ENCODE measurements at places on chromosomes 16 and 17.

GRCh38 chr16:85527767-85528297 is 85.3 kb upstream of the GSE1 start:
- no peak for DNase-seq

GRCh38 chr17:40369923-40370322 is 5.4 kb upstream of the GJD3 start:
- no peak for DNase-seq

GRCh38 chr16:17287166-17287800 is 183.5 kb downstream of the XYLT1 start:
- peak; percentile 9 for DNase-seq

DNA sequence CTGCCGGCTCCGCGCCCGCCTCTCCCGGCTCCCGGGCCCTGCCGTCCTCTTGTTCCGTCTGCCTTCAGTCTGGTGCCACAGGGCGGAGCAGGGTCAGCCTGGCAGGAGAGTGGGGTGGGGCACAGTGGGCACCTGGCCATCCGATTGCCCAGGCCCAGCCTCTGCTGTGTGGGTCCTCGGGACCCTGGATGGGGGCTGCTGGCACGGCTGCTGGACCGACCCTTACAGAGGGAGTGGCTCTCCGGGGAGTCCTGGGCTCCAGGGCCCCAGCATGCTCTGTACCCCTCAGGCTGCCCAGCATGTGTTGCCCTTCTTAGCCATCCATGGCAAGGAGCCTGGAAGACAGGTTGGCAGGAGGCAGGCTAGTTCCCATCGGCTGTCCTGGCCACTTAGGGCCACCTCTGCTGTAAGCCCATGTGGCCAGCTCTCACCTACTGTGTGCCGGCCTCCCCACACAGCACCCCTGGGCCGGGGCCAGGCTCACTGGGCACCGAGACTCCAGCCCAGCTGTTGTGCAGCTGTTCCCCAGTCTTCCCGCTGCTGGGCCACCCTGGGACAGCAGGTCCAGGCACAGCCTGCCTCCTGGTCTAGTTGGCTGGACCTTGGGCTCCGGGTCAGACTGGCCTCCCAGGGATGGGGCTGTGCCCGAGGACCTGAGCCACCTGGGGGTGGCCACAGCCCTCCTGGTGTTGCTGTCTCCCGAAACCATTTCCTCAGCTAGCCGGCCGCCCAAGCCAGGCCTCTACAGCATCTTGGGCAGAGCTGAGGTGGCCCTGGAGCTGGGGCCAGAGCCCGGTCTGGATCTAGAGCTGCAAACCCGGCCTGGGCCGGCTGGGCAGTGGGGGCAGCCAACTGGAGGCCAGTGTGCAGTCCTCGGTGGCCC is 24.9 kb downstream of the BAHCC1 start:
- DNase-seq, result peak; percentile 64

- no peak for DNase-seq
Observed at GRCh38 chr16:68473358-68474070, 25.2 kb upstream of the SMPD3 start.

DNA sequence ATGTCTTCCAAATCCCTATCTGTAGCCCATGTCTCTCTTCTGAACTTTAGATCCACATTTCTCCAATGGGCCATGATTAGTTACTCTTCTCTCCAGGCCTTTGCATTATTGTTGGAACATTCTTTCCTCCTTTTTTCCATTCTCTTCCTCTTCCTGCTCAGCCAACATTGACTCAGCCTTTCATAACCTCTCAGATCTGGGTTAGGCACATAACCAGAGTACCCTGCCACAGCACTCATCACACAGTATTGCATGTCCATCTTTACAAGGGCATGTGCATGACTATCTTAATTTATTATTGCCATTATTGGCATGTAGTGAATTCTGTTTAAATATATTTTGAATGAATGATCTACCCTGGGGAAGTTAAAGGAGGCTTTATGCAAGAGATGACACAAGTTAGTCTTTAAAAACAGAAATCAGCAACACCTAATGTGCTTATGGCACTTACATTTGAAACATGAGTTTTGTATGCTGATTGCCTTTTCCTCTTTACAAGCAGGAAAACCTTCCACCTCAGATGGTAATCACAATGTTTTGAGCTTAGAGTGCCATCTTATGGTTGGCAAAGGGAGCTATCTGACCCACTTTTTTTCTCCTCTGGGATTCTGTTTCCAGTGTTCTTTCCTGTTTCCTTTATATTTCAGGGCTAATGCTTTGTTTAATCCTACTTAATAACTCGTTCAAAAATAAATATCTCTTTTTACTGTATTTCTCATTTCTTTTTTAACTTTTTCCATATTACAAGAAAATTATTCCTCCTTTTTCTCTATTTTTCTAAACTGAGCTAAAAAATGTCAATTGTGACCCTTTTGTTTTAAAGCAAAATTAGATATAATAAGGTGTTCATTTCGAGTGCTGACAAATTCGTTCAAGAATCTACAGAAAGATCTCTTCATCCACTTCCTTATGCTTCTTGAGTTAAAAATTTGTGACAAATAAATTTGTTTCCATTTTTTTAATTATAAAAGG is 151.0 kb upstream of the RBL2 start:
- DNase-seq, result peak; percentile 60

DNA sequence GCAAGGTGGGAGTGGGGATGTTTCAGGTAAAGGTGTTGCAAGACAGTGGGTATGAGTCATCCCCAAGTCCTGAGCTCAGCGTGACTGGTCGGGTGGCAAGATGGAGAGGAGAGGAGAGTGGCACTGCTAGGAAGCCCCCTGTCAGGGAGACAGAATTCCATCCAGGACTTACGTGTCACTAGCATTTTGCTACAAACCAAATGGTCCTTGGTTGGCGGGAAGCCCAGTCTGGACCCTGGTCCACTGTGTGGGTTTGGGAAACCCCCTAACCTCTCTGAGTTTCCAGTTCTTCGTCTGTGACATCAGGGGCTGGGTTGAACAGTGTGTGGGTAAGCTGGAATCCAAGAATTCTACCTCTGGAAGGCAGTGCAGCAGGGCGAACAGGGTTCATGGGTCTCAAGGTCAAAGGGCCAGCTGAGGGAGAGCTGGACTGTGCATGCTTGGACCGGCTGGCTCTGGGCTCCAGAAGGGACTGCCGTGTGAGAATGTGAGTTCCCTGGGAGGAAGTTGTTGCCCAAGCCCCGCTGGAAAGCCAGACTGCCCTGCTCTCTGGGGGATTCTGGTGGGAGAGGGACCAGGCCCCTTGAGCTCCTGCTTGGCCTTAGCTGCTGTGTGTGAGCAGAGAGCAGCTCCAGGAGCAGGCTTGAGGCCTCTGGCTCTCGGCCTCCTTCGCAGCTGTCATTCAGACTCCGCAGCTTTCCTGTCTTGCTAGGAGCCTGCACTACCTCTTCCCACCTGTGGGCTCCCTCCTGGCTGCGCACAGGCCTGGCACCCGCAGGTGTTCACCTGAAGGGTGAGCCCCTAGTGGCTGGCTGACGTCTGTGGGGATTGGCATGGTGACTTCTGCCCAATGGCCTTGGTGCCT is 84.6 kb downstream of the NT5M start:
- DNase-seq, result no peak

DNA sequence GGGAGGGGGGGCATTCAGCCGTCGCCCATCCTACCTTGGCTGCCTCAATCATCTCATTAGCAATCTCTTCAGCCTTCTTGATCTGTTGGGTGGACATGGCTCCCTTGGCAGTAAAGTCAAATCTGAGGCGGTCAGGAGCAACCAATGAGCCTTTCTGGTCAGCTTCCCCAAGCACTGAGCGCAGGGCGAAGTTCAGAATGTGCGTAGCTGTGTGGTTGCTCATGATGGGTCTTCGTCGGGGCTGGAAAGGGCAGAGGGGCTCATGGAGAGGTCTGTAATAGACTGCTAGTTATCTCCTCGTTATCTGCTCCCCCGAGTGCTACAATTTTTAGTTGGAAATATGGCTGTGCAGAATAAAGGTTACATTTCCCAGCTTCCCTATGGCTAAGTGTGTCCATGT is 7.2 kb upstream of the EXOSC6 start:
- no peak for DNase-seq

GRCh38 chr17:82275326-82275725 is 1.8 kb upstream of the CSNK1D start:
- DNase-seq, result no peak

DNA sequence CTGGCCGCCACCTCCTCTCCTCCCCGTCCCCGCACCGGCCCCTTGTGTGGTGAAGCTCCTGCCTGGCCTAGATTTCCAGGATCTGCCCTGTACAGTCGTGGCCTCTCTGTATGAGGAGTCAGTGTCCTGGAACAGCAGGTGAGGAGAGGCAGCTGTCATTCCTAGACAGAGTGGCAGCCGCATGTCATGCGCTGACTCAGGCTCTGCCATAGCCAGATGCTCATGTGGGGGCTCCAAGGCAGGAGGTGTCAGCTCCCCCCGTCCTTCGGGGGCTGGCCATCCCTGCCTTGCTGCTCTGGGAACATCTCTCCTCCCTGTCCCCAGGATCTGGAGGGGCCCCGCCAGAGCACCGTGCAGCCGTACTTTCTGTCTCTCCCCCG is 60.4 kb downstream of the BAIAP2 start:
- no peak for DNase-seq

GRCh38 chr17:49887086-49887743 is 39.3 kb upstream of the TAC4 start:
- no peak for DNase-seq

DNA sequence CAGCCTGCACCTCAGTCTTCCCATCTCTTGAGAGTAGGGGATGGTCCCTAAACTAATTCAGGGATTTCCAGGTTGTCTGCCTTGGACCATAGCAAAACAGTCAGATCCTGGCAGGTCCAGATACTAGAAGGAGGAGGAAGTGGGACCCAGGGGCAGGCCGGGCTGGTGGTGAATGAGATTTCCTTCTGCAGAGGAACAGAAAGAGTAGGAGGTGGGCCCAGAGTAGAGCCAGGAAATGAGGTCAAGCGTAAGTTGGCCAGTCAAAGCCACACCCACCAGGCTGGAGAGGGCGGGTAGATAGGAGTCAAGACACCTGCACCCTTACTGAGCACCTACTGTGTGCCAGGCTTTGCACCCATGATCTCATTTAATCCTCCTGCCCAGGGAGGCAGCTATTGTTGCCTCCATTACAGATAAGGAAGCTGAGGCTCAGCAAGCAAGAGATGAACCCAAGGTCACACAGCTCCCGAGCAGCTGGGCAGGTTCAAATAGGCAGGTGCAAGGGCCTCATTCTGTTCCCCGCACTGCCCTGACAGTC is 2.6 kb downstream of the CDH5 start:
- DNase-seq, result no peak

GRCh38 chr17:45681706-45682105 is 102.4 kb upstream of the CRHR1 start:
- DNase-seq, result no peak

- DNase-seq, result no peak
Observed at GRCh38 chr16:13397126-13397525, 495.7 kb downstream of the SHISA9 start.

DNA sequence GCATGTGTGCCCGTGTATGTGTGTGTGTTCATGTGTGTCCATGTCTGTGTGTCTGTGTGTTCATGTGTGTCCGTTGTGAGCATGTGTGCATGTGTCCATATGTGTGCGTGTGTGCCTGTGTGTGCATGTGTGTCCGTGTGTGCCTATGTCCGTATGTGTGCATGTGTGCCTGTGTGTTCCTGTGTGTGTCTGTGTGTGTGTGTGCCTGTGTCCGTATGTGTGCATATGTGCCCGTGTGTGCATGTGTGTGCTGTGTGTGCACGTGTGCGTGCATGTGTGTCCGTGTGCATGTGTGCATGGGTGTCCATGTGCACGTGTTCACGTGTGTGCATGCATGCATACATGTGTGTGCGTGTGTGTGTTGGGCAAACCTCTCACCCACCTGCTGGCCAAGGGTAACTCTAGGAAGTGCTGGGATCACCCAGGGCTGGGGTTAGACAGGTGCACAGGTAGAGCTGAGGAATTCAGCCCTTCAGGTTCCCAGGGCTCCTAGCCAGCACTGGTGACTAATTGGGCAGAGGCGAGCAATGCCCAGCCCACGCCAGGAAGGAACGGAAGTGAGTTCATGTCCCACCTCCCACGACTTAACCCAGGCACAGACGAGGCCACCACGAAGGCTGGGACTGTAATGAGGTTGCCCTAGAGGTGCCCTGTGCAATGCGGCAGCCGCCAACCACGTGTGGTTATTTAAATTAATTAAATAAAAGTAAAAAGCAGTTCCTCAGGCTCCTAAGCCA is 8.2 kb upstream of the CSNK1D start:
- DNase-seq, result no peak

DNA sequence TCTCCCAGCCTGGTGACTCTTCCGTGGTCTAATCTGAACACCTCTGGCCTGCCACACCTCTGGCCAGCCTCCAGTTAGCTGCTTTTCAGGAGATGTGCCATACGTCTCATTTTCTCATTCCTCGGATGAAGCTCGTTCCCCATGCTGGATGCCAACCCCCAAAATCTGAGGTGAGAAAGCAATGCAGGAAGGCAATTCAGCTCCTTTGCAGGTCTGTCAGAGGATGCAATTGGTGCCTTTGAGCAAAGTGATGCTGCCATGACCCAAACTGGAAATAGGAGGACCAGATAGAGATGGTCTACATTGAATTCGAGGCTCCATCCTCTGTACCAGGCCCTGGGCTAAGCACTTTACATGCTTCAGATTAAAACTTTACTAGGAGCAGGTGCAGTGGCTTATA is 11.0 kb upstream of the CUEDC1 start:
- DNase-seq, result no peak

DNA sequence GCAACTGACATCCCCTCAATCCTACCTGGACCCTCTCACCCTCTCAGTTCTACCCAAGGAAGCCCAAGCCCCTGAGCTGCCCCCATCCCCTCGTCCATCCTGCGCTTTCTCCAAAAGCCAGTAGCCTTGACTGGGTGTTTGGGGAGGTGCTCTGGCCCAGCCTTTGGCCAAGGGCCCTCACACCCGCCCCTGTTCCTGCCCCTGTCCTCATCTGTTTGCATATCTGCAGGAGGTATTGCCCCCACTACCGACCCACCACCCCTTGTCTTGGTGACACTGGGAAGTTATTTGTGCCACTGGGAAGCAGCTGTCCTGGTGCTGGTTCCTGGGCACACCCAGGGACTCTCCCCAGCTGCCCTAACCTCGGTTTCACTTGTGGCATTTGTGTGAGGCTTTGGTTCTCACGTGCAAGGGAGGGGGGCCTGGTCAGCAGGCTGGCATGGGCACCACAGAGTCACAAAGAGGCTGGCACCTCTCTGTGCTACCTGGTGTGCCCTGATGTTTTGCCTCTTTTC is 75.3 kb downstream of the MRC2 start:
- no peak for DNase-seq

GRCh38 chr17:67469208-67469980 is 92.3 kb downstream of the PITPNC1 start:
- DNase-seq, result no peak

- DNase-seq, result peak; percentile 70
Observed at GRCh38 chr17:13337864-13338371, 263.8 kb downstream of the HS3ST3A1 start.

- no peak for DNase-seq
Observed at GRCh38 chr16:84507011-84507982, 2.8 kb upstream of the MEAK7 start.

DNA sequence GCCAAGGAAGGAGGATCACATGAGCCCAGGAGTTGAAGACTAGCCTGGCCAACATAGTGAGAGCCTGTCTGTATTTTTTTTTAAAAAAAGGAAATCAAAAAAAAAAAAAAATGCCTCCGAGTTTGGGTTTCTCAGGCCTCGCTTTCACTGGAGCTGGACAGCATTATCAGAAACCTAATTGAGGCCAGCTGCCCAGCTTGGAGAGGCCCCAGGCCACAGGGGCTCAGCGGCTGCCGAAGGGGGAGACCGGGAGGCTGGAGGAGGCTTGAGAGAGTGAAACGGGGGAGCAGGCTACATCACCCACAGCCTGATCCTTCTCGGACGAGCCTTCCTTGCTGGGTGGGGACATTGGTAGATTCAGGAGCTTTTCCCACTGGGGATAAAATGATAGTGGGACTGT is 5.1 kb downstream of the TTYH2 start:
- peak; percentile 30 for DNase-seq
